ENCODE measurements at places on chromosomes 4 and X. TPM values are rescaled to one million over a fixed set of nuclear protein-coding genes. Genes with fewer than 3 reads are reported as not detected.

DNA sequence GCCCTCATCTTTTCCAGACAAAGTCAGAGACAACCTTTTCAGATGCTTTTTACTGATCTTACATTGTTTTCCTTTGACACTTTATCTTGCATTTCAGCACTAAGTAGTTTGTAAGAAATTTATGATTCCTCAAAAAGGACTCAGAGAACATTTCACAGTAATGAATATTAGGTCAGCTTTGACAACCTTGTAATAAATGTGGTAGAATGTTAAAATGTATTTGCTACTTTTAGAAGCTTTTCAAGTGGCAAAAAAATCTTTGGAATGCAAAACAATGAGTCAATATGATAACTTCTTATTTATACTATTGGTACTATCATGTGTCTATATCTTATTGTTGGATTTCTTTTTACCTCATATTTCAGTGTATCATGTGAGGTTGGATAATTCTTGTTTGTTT lies 146.2 kb upstream of the FAT4 start:
- DNase-seq = no peak
- no peak overlapping the region for H3K4me3 ChIP-seq
- H3K27me3 ChIP-seq = no peaks in the 10 kb centered on the region
- H3K36me3 ChIP-seq = no peaks in the 10 kb centered on the region
- H3K4me1 ChIP-seq = no peaks in the 10 kb centered on the region
- H3K27ac ChIP-seq = no peak overlapping the region

- H3K4me1 ChIP-seq = peaks cover 8% of the 10 kb centered on the region
- peak overlapping the region; percentile 79 for H3K27ac ChIP-seq
- no peaks in the 10 kb centered on the region for H3K27me3 ChIP-seq
- DNase-seq = no peak
These were observed 8.6 kb downstream of the SPATA4 start for GRCh38 chr4:176186671-176187395.

The SLC4A4 gene
- total RNA-seq = 0.32 TPM

DNA sequence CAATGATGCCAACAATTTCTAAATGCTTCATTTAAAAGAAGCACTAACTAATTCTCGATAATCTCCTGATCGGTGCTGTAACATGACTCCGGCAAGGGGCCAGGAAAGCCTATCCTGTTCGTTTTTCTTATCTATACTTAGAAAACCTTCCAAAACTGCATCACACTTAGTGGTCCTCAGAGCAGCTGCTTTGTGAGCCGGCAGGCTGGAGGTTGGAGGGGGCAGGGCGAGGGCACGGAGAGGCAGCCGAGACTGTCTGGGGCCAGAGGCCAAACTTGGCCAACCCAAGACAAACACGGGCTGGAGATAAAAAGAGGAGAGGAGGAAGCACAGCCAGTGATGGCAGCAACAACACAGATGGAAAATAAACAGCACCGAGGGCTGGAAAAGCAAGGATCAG lies 455.7 kb downstream of the BCOR start:
- peak overlapping the region; percentile 18 for H3K27ac ChIP-seq
- DNase-seq = no peak
- no peaks in the 10 kb centered on the region for H3K36me3 ChIP-seq
- H3K27me3 ChIP-seq = no peaks in the 10 kb centered on the region
- peaks cover 4% of the 10 kb centered on the region for H3K4me1 ChIP-seq
- H3K4me3 ChIP-seq = no peak overlapping the region

DNA sequence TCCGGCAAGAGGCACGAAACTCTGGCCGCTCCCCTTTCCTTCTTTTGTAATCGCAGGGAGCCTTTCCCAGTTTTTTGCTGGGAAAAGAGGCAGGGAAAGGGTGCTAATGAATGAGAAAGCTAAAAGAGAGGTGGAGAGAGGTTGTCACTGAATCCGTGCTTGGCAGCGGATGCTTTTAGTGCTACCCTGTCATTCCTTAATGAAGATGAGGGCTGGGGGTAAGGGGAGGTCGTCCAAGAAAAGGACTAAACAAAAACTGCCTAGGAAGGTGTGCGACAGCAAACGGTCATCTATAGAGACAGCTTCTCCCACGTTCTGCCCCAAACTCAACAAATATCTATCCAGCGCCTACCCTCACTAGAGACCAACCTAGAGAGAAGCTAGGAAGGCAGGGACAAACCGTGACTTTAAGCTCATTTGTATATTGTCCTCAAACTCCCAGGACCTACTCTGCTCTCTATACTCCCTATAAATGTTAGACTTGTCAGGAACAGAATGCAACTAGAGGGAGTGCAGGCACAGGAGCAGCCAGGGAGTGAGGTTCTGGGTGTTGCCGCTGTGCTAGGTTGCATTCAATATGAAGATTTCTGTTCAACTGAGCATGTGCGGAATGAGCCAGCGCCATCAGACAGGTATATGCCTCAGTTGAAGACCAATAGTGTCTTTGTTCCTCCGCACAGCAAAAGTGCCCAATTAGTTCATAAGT lies 777 bp upstream of the CASK start:
- H3K4me1 ChIP-seq = no peaks in the 10 kb centered on the region
- H3K27me3 ChIP-seq = no peaks in the 10 kb centered on the region
- peak overlapping the region; percentile 84 for H3K27ac ChIP-seq
- H3K4me3 ChIP-seq = peak overlapping the region; percentile 59
- H3K36me3 ChIP-seq = no peaks in the 10 kb centered on the region

GRCh38 chr4:149988087-149988410 lies 90.2 kb upstream of the DCLK2 start:
- no peaks in the 10 kb centered on the region for H3K36me3 ChIP-seq
- H3K27me3 ChIP-seq = no peaks in the 10 kb centered on the region
- H3K4me3 ChIP-seq = no peak overlapping the region
- H3K27ac ChIP-seq = no peak overlapping the region

The FGF16 gene
- not detected for total RNA-seq

DNA sequence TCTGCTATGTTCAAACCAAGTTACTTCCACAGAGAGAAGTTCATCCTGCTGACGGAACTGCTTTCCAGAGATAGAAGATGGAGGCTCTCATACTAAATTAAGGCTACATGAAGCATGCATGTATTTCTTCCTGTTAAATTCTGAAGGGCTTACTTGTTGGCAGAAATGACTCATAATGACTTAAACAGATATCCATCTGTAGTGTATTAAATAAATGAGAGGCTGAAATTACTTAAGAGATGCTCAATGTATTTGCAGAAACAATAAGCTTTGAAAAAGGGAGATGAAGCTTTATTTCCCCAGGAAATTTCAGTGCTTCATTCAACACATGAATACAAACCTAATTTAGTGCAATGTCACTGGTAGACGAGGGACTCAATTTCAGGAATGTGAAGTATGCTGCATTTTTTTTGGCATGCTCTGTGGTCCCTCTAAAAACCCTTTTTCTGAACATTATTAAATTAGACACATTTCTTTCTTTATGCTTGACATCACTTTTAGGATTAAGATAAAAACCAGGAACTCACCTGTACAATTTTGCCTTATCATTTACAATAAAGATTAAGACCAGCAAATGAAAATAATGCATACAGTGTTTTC lies 759.1 kb upstream of the POU3F4 start:
- H3K27ac ChIP-seq = no peak overlapping the region
- H3K36me3 ChIP-seq = no peaks in the 10 kb centered on the region
- H3K4me3 ChIP-seq = no peak overlapping the region
- DNase-seq = no peak
- no peaks in the 10 kb centered on the region for H3K4me1 ChIP-seq

GRCh38 chrX:44054863-44055601 lies 81.8 kb upstream of the NDP start:
- H3K27ac ChIP-seq = no peak overlapping the region
- H3K4me1 ChIP-seq = no peaks in the 10 kb centered on the region
- DNase-seq = no peak
- no peak overlapping the region for H3K4me3 ChIP-seq
- H3K36me3 ChIP-seq = no peaks in the 10 kb centered on the region
- no peaks in the 10 kb centered on the region for H3K27me3 ChIP-seq

DNA sequence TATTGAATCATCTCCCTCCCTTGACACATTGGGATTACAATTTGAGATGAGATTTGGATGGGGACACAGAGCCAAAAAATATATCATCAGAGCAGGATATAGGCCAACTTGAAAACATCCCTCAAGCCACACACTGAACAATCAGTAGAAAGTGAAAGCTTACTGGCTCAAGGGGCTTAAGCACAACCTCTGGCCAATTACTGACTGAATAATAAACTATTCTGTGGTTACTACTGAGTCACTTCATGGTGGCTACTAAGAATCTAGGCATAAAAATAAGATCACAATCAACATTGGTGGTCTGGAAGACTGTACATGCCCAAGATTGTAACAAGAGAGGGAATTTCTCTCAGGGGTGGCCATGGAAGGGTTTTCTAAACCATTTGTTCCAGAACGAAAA lies 27.4 kb upstream of the GPR174 start:
- no peak overlapping the region for H3K27ac ChIP-seq
- no peaks in the 10 kb centered on the region for H3K36me3 ChIP-seq
- H3K4me3 ChIP-seq = no peak overlapping the region

The LRCH2 gene
- total RNA-seq = 5.2 TPM

GRCh38 chrX:94435799-94436198 lies 761.8 kb downstream of the FAM133A start:
- H3K27me3 ChIP-seq = no peaks in the 10 kb centered on the region
- H3K4me1 ChIP-seq = no peaks in the 10 kb centered on the region
- H3K4me3 ChIP-seq = no peak overlapping the region
- no peaks in the 10 kb centered on the region for H3K36me3 ChIP-seq

DNA sequence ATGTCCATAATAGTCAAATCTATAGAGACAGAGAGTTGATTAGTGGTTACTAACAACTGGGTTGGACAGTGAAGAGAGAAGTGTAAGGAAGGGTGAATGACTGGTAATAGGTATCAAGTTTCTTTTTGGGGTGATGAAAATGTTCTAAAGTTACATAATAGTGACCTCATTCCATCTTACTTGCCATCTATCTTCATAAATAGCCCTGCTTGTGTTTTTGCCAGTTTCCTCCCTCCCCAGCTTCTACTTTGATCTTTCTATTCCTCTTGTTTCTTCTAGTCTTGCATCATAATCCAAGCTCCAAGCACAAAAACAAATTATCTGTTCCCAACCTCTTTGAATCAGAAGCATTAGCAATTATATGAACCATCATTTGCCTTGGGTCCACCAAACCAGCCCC lies 40.2 kb upstream of the TET2 start:
- H3K36me3 ChIP-seq = no peaks in the 10 kb centered on the region
- no peak overlapping the region for H3K4me3 ChIP-seq
- H3K27me3 ChIP-seq = no peaks in the 10 kb centered on the region
- H3K4me1 ChIP-seq = no peaks in the 10 kb centered on the region
- DNase-seq = no peak

- no peak for DNase-seq
- H3K27ac ChIP-seq = no peak overlapping the region
- H3K4me3 ChIP-seq = no peak overlapping the region
- no peaks in the 10 kb centered on the region for H3K36me3 ChIP-seq
- no peaks in the 10 kb centered on the region for H3K27me3 ChIP-seq
- H3K4me1 ChIP-seq = no peaks in the 10 kb centered on the region
These were observed 154.2 kb downstream of the SHOX start for GRCh38 chrX:784829-785228.

- H3K4me3 ChIP-seq = no peak overlapping the region
- H3K27ac ChIP-seq = no peak overlapping the region
- H3K36me3 ChIP-seq = no peaks in the 10 kb centered on the region
- no peaks in the 10 kb centered on the region for H3K4me1 ChIP-seq
These were observed 31.6 kb downstream of the KANTR start for GRCh38 chrX:53125506-53125905.
